Activated CD8-positive, alpha-beta memory T cell treated with anti-CD3 and anti-CD28 coated beads for 1 hour (primary cell): ENCODE measurements at places on chromosomes 6 and 20.

DNA sequence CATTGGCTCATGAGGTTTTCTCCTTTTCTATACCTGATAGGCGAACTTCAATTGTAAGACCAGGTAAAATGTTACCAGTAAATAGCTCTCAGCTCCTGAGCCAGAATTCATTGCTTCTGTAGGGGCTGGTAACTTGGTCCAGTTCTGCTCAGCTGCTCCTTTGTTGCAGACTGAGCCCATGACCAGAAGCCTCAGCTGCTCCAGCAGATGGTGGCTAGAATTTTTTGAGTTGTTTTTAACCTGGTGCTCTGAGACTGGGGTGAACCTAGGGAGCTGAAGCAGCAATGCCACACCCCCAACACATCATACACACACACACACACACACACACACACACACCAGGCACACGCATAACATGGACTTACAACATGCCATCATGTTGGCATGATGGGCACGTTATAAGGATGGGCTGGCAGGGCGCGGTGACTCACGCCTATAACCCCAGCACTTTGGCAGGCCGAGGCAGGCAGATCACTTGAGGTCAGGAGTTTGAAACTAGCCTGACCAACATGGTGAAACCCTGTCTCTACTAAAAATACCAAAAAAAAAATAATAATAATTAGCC lies 103.1 kb downstream of the QRSL1 start:
- no peak for DNase-seq

DNA sequence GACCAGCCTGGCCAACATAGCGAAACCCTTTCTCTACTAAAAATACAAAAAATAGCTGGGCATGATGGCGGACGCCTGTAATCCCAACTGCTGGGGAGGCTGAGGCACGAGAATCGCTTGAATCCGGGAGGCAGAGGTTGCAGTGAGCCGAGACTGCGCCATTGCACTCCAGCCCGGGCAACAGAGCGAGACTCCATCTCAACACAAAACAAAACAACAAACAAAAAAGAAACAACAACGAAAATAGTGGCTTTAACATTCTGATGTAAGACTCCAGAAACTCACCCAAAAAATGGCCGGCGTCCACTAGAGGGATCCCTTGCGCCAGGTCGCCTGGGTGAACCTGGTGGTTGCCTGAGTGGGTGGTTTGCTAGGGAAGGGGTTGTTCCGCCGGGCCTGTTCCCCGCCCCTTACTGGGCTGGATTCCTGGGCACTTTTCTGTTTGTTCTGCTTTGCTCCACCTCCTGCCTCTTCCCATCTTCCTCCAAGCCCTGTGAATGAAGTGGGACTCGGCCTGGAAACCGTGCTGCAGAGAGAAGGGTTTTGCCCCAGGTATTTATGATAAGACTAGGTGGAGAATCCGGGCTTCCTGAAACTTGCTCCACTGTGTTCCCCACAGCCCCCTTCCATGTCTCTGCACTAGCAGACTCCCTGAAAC lies 1.5 kb downstream of the PABPC1L start:
- no peak for DNase-seq

GRCh38 chr6:44712353-44713111 lies 325.0 kb downstream of the CDC5L start:
- no peak for DNase-seq

DNA sequence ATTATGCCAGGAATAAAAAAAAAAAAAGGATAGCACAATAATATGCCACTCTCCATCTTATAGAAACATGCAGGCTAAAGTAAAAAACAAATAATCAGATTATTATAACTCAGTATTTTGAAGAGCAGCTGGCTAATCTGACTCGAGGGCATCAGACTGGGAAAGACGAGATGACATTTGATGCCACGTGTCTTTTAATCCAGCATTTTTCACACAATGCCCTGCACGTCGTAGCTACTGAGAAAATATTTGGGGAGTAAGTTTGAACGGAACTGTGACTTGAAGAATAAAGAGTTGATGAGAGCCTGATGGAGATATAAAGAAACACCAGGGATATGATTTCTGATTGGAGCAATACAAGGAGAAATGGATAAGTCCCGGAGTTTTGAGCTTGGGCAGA lies 237.7 kb downstream of the ARID1B start:
- no peak for DNase-seq

- no peak for DNase-seq
These were observed 928.3 kb downstream of the TBC1D32 start for GRCh38 chr6:120405947-120406346.

DNA sequence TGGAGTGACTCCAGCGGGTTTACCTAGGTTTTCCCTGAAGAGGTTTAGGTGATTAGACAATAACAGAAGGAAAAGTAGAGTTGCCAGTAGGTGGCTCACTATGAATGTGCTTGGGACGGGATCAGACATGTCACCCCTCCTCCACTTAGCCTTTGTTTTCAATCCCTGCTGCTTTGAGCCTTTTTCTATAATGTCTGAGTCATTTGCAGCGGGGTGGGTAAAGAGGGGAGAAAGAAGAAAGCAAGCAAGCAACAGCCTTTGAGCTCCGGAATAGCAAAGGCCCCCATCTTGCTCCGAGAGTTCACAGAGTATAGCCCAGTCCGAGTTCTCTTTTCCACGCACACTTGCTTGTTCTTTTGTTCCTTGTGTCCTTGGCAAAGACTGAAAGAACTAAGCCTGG lies 129.1 kb downstream of the PACRG start:
- DNase-seq, result no peak

DNA sequence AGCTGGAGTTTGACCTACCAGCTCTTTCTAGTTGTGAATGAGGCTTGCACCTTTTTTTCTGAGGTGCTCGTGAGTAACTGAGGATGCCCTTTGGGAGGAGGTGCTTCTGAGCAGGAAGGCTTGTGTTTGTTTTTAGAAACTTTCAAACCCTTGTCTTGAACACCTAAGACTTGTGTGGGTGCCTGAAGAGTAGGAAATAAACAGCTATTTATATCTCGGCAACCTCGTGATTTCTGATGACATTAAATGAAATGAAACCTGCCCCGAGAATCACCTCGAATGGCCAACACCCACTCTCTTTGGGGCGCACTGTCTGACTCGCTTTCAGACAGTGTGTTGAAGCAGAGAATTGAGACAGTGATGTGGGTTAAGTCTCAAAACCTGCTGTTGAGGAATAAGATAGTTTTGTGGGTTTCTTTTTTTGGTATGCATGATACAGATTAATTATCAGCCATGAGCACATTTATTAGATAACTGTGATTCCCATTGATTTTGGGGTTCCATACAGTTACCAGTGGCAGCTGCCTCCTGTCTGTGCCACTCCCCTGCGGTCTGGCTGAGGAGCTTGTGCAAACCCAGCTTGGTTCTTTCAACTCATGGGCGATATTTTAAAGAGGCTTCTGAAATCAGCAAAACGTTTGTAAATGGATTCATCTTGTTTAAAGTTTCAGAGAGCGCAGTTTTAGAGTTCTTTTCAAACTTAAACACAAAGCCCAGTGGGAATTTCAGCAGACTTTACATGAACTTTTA lies 8.4 kb downstream of the IRF4 start:
- DNase-seq, result no peak

GRCh38 chr6:138897031-138897430 lies 91.0 kb downstream of the REPS1 start:
- DNase-seq, result no peak
